ENCODE measurements at places on chromosomes 5 and 9.

GRCh38 chr9:36029765-36030528 is 6.8 kb upstream of the RECK start:
- DNase-seq, result peak; percentile 50

DNA sequence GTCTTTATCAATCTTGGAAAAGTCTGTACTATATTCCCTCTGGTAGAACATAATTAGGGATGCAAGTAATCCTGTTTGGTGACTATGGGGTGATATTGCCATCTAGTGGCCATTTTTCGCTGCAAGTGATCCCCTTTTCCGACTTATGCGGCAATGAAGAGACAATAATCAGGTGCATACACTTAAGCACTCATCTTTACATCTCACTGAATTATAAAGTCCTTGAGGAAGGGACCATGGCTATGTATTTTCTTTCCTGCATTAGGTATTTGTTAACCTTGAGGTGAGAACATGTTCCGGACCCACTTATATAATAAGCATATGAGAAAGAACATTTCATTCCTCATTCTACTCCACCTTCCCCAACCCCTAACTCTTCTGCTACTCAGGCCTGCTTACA is 19.6 kb upstream of the LIX1 start:
- DNase-seq, result peak; percentile 92

GRCh38 chr5:32583582-32584232 is 1.6 kb upstream of the SUB1 start:
- no peak for DNase-seq

DNA sequence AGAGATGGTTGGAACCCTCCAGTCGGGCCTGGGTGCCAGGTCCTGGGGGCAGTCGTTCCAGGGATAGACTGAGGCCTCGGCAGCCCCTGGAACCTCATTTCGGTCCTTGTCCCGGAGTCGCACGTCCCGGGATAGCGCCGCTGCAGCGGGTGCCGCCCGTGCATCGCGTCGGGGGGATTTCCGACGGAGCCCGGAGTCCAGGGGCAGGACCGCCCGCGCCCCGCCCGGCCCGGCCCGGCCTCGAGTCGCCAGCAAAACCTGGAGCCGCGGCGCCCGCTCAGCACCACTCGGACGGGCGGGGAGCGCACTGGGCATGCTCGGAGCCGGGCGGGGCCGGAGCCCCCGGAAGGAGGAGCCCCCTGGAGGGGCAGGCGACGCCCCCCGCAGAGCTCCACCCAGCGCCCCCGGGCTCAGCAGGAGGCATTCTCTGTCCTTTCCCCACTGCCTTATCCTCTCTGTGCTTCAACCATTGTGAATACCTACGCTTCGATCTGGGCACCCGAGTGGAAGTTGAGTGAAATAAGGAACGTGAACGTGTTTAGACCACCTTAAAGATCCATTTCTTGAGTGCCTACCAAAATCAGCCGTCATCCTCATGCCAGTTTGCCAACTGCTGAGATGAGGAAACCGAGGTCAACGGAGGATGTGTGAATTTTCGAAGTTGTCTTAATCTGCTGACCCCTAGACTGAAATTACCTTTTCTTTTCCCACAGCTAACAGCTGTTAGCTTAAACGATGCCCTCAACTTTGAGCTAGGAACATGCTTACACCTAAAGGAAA is 1.7 kb upstream of the PTPN3 start:
- DNase-seq, result no peak

DNA sequence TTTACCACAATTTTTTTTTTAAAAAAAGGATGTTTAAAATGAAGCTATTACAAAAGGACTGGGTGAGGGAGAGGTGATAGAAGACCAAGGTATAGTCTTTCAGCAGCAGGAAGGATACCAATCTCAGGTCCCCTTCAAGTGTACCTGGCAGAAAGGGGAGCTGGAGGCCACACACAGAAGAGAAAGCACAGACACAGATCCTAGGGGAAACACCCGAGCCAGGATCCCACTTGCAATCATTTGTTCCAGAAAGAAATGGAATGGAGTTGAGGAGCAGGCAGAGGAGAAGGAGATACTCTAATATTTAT is 5.6 kb downstream of the GNPDA1 start:
- DNase-seq, result no peak

GRCh38 chr9:69785757-69786156 is 25.9 kb upstream of the PTAR1 start:
- DNase-seq, result no peak

- DNase-seq, result no peak
Measured at GRCh38 chr5:60541980-60542379, 158.0 kb downstream of the DEPDC1B start.

GRCh38 chr5:77449277-77449676 is 42.8 kb downstream of the WDR41 start:
- DNase-seq, result peak; percentile 62

GRCh38 chr5:101326766-101327165 is 423.7 kb upstream of the ST8SIA4 start:
- no peak for DNase-seq

DNA sequence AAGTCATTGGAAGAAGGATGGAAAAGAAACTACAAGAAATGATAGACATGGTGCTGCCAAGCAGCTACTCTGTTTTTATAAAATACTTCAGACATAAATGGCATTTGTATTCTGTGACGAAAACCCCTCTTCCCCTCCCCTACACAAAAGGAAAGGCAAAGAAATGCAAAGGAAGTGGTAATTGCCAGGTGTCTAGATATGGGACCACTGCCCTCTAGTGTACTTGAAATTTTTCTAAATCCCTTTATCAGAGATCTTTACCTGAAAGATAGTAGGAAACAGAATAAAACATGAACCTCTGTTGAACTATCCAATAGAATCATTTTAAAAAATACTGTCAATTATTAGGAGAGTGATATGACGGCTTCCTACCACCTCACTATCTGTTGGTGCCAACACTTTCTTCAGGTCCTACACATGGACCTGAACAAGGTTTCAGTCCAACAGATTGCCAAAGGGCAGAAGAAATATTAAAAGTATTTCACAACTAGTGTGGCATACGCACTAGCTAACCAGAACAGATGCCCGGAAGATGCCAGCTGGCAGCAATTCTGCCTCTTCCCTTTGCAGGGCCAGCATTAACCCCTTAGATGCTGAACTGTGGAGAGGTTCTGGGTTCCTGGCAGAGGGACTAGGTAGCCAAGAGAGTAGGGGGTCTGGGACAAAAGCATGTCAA is 104.1 kb downstream of the TSSK1B start:
- no peak for DNase-seq

DNA sequence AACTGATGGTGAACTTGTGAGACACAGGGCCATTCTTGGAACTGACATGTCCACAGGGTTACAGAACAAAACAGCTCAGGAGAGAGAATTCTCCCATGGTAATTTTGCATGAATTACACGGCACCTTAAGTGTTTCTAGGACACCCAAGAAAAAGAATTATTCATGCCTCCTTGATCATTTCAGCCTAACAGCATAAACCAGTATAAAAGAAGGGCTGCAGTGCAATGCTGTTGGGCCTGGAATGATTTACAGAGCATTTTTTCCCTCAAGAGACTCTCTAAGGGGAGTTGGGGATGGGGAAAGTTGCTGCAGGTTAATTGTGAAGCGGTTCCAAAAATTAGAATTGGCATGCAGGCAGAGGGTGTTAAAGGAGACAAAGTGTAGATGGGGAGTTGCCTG is 136.4 kb upstream of the FBXL7 start:
- DNase-seq, result peak; percentile 43

- no peak for DNase-seq
Measured at GRCh38 chr5:172313915-172314314, 30.4 kb upstream of the UBTD2 start.

All from Ammon's horn (tissue), 1 donor.